ENCODE measurements at places on chromosomes 16 and 17.

GRCh38 chr17:51759260-51759659, 399.3 kb downstream of the CA10 start:
- DNase-seq = no peak

GRCh38 chr17:77424585-77425344, 284.0 kb downstream of the SEC14L1 start:
- DNase-seq = peak; percentile 76

DNA sequence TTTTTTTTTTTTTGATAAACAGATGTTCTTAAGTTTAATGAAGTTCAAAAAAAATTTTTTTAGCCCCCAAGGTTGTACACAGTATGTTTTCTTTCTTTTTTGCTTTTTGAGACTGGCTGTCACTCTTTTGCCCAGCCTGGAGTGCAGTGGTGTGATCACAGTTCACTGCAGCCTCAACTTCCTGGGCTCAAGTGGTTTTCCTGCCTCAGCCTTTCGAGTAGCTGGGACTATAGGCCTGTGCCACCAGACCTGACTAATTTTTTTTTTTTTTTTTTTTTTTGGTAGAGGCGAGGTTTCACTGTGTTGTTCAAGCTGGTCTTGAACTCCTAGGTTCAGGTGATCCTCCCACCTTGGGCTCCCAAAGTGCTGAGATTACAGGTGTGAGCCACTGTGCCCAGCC, 12.8 kb downstream of the ITGAE start:
- DNase-seq = no peak

DNA sequence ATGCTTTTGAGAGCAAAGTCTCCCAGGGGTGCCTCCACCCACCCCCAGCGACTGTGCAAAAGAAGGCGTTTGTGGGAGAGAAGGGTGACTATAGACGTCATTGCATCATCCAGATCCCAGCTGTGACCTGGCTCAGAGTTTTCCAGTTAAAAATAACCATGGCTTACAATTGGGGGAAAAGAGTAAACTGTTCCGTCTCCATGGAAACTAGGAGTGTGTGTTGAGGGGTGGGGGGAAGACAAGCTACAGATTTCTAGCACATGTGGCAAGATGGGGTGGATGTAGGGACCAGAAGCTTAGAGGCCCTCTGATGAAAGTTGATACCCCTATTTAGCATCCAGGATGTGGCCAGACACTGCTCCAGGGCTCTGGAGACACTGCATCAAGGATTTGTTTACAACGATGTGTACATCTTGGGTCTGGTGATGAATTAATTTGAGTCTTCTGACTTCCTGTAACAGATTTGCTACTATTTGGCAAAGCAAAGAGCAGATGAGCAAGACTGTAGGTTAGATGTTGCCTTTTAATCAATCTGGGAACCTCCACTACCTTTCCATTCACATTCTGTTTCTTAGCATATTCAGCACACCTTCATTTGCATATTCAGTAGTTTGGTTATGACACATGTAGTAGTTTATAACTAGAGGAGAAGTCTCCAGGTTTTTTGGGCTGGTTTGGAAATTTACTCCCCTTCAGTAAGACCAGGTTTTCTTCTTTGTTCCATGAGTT, 6.2 kb upstream of the DUSP14 start:
- no peak for DNase-seq

- no peak for DNase-seq
These were observed 92.5 kb downstream of the N4BP1 start for GRCh38 chr16:48517493-48517892.

DNA sequence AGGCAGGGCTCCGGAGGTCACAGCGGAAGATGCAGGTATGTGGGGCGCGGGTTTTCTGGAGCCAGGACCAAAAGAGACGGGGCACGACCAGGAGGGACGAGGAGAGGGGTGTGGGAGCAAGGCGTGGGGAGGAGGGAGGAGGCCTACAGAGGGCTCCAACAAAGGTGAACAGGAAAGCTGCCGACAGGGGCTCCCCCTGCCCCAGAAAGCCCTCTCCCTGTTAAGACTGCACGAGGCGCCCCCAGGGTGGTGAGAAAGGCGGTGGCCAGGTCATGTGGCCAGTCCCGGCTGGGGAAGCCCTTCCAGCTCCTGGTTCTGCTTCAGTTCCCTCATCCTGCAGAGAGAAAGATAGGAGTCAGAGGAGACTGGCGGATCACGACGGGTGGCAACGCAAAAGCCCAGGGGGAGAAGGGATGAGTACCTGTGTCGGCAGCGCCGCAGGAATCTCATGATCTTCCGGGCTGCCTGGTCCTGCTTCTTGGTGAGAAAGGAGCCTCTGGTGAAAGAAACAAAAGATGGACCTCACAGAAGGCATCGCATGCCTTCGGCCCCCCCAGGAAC, 949 bp upstream of the SPAG7 start:
- peak; percentile 83 for DNase-seq

DNA sequence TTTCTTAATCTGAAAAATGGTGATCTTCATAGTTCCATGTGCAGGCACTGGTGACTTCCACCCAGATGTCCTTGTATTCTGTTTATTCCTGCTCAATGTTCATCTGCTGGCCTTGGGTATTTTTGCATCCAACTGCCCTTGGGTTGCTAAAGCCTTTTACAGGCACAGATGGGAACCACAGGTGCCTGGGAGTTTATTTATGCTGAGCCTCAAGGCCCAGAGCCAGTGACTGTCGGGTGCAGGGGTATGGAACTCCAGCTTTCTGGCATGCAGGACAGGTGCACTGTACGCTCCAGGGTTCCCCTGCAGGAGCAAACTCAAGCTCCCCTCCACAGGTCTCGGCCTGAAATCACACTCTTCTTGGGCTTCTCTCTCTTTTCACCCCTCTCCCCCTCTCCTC, 22.3 kb downstream of the DYNLRB2 start:
- no peak for DNase-seq

DNA sequence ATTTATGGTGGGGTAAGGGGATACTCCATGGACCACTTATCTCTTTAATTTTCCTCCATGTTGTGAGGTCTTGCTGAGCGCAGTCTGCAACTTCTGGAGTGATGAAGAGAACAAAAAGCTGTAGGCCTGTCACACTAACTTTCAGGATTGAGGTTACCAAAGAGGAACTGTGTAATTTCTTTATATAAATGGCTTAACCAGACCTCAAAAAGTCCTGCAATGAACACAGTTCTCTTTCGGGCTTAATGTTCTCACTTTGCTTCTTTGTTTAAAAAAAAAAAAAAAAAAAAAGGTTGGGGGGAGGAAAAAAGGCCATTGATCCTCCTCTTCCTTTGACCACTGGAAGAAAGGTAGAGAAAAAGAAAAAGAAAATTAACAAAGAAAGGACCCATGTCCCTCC, 86.8 kb upstream of the SOX9 start:
- DNase-seq = no peak

DNA sequence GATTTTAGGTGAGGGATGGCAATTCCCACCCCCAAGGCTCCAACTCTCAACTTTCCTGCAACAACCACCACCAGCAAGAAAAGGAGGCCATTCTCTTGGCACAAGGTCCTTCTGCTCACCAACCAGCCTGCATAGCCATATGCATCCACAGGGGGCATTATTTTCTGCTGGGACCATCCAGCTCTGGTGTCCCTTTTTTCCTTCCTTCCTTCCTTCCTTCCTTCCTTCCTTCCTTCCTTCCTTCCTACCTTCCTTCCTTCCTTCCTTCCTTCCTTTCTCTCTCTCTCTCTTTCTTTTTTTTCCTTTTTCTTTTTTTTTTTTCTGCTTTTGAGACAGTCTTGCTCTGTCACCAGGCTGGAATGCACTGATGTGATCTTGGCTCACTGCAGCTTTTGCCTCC, 21.1 kb upstream of the COX10 start:
- peak; percentile 63 for DNase-seq

- DNase-seq = no peak
These were observed 124.3 kb downstream of the CDH13 start for GRCh38 chr16:82751020-82751419.

DNA sequence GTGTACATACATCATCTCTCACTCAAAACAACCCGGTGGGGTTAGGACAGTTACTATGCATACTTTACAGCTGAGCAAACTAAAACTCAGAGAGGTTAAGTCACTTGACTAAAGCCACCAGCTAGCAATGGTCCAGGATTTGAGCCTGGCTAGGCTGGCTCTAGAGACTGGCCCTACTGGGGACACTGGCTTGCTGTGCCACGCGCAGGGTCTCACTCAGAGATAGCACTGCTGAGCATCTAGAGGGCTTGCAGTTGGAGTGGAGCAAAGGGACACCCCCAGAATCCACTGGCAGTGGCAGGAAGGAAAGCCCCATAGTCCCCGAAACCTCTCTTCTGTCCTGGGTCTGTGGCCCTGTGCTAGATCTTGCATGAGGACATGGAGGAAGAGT, 11.1 kb downstream of the SAMD14 start:
- DNase-seq = no peak

DNA sequence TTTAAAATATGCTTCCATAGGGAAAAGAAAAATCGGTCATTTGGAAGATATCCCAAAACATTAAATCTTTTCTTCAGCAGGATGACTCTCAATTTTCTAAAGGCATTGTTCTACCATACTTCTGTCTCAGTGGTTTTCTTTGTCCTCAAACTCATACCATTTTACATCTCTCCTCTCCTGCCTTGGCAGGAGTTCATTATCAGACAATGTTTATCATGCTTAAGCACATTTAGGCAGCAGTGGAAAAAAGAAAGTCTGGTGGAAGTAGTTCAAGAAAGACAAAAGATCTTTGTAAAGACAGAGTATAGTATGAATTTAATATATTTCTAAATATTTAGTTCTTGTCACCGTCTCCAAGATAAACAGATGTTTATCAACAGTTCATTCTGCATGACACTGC, 68.2 kb downstream of the CDK12 start:
- DNase-seq = no peak

DNA sequence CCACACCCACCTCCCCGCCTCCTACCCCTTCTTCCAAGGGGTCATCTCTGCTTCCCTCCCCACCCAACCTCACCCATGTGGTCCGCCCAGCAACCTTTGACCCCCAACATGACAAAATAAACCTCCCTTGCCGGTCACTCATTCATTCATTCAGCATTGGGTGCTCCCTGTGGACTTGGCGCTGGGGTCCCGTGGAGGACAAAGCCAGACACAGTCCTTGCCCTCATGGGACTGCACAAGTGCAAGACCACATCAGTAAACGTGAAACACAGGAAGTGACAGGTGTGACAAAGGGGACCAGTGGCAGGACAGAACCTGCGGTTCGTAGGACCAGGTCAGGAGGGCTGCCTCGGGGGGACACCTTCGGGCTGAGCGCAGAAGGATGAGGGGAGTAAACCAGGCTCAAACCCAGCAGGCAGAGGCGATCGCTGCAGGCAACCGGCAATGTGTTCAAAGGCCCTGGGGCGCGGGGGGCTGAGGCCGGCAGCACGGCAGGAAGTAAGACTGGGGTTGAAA, 185.4 kb downstream of the SEC14L1 start:
- DNase-seq = peak; percentile 31

- no peak for DNase-seq
These were observed 48.5 kb downstream of the SPOP start for GRCh38 chr17:49629447-49629846.

GRCh38 chr17:80153004-80153403, 6.1 kb upstream of the EIF4A3 start:
- DNase-seq = no peak

DNA sequence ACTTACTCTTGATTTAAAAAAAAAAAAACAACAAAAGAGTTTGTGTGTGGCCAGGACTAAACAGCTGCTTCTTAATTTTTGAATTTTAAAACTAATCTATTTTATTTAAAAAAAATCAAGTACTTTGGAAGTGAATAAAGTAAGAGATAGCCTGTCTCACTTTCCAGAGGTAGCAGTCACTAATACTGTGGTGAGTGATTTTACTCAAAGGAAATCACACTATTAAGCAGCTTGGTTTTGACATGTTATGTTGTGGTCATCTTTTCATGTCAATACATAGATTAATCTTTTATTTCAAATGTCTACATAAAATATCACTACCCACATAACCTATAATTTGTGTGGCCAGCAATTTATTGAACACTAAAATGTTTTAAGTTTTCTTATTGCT, 102.2 kb upstream of the HLF start:
- no peak for DNase-seq

DNA sequence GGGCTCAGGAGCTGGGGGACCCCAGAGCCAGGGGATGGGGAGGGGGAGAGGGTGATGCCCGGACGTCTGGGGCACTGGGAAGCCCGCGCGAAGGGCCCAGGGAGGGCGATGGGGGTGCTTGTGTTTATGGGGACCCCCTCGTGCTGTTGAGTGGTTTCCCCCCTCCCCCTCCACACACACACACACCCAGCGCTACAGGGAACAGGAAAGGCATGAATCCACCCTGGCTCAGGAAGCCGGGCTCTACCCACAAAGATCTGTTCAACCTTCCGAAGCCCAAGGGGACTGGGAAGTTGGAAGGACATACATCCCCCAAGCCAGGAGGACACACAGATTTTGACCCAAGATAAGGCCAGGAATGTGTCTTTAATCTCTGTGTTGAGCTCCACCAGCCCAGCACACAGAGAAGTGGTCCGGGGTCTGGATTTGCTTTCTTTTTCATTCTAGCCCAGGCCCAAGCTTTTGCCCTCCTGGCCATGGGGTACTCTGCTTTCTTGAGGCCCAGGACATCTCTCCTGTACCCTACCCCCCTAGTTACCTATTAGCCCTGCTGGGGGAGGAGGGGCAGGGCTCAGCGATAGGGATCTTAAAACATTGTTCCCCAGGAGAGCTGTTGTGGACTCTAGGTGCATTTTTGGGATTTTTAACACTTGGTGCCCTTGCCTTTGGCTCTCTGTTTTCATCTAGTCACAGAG, 1.2 kb downstream of the UBALD2 start:
- DNase-seq = no peak

GRCh38 chr17:27760069-27760885, 40.1 kb downstream of the NOS2 start:
- DNase-seq = peak; percentile 97

DNA sequence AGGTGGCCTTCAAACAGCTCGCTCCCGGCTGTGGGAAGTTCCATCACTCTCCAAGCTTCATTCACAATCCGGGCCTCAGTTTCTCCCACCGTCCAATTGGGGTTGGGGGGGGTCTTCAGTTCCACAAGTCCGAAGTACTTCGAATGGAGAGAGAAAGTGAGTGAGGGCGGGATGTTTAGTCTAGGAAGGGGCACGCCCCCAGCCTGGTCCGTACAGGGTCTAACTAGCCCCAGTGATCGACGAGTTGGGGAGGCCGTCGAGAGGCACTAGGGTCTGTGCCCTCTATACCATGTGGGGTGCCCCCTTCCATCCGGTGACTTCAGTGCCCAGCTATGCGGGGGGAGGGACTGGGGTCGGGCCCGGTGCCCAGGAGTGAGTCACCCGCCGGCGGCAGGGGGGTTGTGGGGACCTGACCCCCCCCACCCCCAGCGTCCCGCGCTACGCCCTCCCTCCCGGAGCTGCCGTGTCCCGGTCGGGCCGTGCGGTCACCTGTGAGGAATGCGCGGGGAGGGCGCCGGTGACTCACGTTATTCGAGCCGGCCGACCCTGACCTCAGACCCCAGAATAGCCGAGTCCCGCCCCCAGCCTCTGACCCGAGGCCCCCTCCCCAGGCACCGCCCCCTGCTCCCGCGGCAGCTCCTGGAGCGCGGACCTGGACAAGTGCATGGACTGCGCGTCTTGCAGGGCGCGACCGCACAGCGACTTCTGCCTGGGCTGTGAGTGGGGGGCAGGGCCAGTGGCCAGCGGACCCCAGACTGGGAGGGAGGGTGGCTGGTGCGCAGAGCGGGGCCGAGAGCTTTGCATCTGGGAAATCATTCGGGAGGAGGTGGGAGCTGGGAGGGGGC, 658 bp downstream of the TNFRSF12A start:
- peak; percentile 98 for DNase-seq

GRCh38 chr17:22337467-22337866, 645.1 kb downstream of the KCNJ18 start:
- DNase-seq = no peak
